CD4-positive, alpha-beta T cell treated with Interleukin-1 beta for 1 hour (primary cell): ENCODE measurements at places on chromosomes 16 and 17.

GRCh38 chr17:42118126-42118510 lies 3.0 kb downstream of the KAT2A start:
- DNase-seq: no peak

- DNase-seq: peak; percentile 71
These were observed 37.6 kb downstream of the CTU2 start for GRCh38 chr16:88743693-88744576.

- DNase-seq: no peak
These were observed at the start of gene CD300H for GRCh38 chr17:74567397-74567796. Gene CD300H, minus strand, starts transcription at chr17:74567509.

- DNase-seq: no peak
These were observed 573 bp upstream of the GNAO1 start for GRCh38 chr16:56190677-56191155.

GRCh38 chr16:80836202-80836601 lies 31.8 kb upstream of the CDYL2 start:
- no peak for DNase-seq

DNA sequence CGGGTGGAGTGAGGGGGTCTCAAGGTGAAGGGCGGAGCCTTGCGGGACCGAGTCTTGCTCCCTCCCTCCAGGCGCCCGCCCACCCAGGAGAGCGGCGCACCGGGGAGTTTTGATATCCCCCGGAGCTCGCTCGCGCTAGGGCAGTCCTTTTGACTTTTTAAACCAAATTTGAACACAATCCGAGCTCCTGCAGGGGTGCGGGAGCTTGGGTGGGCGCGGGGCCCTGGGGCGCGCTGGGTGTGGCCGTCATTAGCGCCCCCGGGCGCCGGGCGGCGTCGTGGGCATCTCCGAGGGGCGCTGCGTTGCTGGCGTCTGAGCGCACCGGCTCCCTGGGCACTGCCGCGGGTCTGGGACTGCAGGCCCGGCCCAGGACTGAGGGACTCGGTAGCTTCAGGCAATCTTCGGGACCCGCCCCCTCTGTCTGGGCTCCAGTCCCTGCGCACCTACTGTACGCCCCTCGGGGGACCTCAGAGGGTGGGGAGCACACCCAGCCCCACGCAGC lies 10.9 kb downstream of the MAF start:
- DNase-seq: no peak

DNA sequence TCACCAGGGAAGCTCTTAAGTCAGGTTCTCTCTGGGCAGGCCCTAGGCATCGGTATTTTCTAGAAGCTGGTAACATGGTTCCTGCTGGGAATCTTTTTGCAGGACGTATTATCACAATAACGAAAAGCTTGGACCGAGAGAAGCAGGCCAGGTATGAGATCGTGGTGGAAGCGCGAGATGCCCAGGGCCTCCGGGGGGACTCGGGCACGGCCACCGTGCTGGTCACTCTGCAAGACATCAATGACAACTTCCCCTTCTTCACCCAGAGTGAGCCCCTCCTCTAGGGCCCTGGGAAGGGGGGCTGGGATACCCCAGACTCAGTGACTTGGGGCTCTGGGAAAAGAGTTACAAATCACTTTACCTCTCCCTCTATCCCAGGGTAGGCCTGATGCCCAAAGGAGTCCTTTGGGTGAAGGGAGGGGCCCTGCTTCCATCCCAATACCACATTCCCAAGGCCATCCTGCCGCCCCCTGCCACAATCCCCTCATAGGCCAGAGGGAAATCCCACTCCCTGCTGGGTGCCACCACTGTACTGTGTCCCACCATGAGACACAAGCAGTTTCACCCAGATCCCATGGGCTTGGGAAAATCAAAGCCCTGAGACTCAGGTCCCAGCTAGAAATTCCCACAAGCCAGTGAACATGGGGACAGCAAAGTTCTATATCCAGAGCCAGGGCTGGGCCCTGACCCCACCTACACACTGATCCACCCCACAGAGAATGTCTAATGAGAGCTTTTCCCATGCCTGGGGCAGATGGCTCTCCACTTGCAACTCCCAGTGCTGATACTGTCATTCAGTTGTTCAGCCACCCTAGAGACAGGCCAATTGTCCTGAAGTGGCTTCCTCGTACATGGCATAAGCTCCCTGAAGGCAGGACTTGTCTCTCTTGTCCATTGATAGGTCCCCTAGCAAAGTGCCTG lies 23.0 kb downstream of the CDH5 start:
- no peak for DNase-seq

DNA sequence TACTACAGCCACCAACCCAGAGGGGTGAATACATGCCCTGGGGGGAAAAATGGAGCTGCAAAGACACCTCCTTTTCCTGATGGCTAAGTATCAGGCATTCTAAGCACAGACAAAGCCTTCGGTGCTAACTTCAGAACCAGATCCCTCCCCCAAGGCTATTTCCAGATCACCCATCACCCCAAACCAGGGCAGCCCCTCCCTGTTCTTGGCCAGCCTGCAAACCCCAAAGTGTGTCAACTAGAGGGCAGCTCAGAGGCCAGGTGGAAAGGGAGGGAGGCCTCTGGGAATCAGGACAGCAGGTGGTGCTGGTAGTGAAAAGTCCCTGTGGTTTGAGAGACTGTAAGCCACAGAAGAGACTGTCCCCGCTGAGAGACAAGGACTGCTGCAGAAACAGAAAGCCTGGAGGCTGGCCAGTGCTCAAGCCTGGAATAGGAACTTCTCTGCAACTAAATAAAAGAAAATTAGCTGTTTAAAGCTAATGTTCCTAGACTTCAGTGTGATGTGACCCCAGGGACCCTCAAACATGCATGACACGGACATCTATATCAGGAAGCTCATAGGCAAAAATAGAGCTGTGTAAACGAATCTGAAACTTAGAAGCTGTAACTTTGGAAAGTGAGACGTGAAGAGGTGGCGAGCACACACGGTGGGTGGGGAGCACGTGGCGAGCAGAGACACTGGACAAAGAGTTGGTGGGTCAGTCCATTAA lies 9.1 kb downstream of the TUBG1 start:
- no peak for DNase-seq

- DNase-seq: no peak
These were observed 249.7 kb upstream of the C16orf82 start for GRCh38 chr16:26816885-26817571.

- DNase-seq: peak; percentile 65
These were observed 10.5 kb downstream of the DOK4 start for GRCh38 chr16:57475711-57476339.

DNA sequence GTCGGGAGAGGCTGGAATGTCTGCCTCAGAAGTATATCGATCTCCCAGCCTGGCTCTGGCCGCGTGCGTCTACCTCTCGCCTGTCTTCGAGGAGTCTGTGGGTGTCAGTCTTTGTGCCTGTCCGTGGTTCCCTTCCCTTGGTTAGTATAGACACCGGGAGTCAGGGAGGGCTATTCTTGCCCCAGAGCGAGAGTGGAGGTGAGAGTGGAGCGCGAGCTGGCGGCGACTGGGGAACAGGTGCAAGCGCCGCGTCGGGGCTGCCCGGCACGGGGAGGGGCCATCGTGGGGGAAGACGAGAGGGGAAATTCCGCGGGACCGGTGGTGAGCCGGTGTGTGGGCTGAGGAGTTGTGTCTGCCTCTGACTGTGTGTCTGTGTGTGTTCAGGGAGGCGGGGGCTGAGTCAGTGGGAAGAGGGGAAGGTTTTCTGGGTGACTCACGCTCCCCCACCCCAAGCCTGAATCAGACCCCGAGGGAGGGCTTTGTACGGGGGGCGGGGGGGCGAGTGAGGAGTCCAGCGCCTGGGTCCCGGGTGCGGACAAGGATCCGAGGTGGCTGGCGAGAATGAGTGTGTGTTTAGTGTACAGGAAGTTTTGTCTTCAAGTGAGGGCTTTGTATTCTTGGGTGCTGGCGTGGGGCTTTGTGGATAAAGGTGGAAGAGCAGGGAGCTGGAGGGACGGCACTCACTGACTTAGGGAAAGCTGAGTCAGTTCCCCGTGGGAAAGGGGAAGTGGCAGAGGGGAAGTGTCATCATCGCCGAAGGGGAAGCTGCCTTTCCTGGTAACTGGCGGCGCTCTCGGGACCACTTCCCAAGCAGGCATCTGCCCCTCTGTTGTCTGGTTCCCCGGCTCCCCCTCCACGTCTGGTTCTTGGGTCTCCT lies 8.6 kb downstream of the KDM6B start:
- peak; percentile 98 for DNase-seq

- no peak for DNase-seq
These were observed 11.4 kb downstream of the ZDHHC7 start for GRCh38 chr16:84999857-85000480.

DNA sequence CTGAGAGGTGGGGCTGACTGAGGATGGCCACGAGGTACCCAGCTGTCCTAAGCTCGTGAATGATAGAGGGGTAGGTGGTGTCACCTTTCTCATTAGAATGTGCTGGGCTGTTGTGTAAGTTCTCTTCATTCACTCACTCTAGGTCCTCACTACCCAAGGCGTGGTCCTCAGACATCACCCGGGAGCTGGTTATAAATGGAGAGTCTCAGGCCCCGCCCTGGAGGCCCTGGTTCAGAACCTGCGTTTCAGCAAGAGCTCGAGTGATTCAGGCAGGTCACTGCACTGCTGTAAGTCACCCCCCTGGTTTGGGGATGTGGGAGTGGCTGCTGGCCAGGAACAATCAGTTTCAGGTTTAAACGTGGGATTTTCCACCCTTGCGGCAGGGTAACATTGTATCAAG lies 139.8 kb downstream of the FOXL1 start:
- no peak for DNase-seq

- DNase-seq: no peak
These were observed 204.2 kb downstream of the CA10 start for GRCh38 chr17:51954232-51954765.

DNA sequence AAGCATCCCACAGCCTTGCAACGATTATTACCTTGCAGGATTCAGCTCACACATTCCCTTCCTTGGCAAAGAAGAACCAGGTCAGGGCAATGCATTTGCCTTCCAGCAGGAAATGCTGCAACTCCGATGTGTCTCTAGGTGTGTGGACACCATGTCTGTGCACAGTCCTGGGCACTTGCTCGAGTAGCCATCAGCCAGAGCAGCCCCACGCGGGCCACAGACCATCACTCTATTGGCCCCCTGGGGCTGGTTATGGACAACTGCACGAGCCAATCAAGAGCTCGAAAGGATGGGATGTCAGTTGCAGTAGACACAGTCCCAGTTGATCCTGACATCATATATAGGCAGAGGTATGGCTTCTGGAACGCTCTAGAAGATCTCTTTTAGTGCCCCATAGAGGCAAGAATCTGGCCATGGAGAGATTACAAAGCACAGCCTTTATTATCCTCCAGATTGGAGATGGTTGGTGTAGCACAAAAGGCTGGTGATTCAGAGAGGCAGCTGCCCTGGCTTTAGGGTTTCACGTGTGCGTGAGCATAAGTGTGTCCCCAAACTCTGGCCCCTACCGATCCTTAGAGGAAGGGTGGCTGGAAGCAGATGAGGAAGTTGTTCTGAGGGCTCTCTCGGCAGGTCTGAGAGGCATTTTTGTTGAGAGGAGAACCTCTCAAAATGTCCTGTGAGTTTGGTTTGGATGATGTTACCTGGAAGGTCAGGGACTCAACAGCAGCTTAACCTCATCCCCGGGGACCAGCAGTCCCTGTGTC lies 403.8 kb downstream of the SEC14L1 start:
- no peak for DNase-seq

GRCh38 chr17:64964796-64965195 lies 45.5 kb upstream of the LRRC37A3 start:
- DNase-seq: no peak

DNA sequence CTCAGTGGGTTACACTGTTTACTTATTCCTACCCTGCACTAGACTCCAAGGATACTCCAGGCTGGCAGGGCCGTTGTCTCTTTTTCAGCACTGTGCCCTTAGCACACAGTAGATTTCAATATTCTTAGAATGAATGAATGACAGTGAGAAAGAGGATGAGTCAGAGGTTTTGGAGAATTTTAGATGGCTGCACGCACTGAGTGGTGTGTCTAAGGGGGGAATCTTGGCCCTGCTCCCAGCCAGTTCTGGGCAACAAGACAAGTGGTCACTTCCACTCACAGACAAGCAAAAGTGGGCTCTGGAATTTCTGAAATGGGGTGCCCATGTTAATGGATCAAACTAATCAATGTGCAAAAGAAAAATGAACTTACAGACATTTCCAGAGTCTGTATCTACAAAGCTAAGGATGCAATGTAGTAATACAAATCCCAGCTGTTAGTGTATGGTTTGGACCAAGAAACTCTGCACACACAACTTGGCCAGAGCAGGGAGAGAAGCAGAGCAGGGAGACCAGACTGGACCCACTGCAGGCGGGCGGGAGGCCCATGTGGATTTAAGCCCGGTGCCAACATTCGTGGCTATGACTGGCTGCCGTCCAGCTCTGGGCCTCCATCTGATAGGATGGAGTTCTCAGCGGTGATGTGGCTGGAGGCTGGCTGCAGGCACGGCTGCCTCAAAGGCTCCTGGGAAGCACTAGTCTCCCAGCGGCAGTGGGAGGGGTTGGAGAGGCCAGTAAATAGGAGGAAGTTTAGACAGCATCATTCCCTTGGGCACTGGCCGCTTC lies 95.6 kb upstream of the CDYL2 start:
- no peak for DNase-seq

GRCh38 chr16:12965274-12965804 lies 63.9 kb downstream of the SHISA9 start:
- no peak for DNase-seq

- peak; percentile 85 for DNase-seq
These were observed 55.3 kb downstream of the WDR45B start for GRCh38 chr17:82592767-82593589.

DNA sequence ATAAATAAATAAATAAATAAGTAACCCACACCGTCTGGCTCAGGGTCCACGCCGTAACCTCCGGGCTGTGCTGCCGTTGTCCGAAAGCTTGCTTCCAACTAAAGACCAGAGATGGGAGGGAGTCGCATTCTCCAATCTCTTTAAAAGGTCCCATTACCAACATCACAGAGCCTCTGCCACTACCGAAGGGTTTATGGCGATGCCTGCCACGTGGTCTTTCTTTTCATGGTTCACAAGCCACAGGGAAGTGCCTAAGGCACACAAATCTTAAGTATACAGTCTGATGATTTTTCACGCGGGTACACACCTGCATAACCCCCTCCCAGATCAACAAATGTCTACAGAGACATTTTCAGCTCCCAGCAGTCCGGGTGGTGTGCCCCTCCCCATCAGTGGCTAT lies 1.4 kb downstream of the COTL1 start:
- no peak for DNase-seq

DNA sequence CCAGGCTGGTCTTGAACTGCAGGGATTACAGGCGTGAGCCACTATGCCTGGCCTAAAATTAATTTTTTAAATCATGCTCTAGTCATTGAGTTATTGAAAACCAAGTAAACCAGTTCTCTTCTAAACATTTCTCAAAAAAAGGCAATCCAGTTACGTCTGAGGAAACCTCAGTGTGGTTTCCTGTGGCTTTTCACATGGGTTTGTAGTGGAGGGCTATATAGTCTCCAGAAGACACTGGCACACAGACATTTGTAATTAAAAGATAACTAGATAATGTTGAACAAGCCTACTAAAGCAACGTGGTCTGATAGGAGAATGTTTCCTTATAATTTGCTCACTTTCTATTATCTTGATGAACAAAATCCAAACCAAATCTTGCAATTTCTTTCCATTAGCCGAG lies 5.2 kb upstream of the TOB1 start:
- DNase-seq: peak; percentile 73

DNA sequence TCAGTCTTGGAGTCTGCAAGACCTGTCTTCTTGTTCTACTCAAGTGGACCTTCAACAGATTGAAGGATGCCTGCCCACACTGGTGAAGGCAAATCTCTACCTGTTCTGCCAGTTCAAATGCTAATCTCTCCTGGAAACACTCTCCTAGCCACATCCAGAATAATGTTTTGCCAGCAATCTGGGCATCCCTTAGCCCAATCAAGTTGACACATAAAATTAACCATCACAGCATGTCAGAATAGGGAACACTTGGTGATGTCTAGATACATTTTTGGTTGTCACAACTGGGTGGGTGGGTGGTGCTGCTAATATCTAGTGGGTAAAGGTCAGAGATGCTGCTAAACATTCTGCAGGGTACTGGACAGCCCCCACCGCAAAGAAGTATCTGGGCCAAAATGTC lies 744.9 kb upstream of the SOX9 start:
- DNase-seq: no peak
